ENCODE measurements at places on chromosomes 2 and 18.

DNA sequence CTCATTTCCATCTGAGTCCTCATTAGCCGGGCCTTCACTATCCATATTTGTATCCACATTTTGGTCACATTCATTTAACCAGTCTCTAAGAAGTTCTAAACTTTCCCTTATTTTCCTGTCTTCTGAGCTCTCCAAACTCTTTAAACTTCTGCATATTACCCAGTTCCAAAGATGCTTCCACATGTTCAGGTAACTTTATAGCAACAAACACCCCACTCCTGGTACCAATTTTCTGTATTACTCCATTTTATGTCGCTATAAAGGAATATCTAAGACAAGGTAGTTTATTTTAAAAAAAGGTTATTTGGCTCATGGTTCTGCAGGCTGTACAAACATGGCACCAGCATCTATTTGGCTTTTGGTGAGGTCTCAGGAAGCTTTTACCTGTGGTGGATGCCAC, 38.8 kb upstream of the AGFG1 start:
- DNase-seq = no peak

DNA sequence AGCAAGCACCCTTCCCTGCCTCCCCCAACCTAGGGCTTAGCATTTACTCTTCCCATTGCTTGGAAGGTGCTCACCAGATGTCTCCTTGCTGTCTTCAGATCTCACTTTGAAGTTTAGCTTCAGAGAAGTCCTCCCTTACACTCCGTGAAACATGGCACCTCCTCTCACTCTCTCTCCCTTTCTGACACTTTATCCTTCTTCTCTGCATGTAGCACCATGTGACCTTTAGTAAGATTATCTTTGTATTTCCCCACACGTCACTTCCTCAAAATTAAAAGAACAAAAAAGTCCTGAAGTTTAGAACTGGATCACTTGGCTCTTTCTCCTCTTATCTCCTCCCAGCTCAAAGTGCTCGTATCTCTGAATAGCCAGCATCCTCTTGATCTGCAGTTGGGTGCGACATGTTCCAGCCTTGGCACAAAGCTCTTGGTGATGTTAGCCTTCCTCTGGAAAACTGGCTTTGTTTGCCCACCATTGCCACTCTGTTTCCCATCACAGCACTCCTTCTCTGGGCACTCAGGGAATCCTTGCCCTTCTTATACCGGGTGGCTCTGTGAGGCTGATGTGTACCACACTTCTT, 40.6 kb upstream of the EPAS1 start:
- DNase-seq = no peak

DNA sequence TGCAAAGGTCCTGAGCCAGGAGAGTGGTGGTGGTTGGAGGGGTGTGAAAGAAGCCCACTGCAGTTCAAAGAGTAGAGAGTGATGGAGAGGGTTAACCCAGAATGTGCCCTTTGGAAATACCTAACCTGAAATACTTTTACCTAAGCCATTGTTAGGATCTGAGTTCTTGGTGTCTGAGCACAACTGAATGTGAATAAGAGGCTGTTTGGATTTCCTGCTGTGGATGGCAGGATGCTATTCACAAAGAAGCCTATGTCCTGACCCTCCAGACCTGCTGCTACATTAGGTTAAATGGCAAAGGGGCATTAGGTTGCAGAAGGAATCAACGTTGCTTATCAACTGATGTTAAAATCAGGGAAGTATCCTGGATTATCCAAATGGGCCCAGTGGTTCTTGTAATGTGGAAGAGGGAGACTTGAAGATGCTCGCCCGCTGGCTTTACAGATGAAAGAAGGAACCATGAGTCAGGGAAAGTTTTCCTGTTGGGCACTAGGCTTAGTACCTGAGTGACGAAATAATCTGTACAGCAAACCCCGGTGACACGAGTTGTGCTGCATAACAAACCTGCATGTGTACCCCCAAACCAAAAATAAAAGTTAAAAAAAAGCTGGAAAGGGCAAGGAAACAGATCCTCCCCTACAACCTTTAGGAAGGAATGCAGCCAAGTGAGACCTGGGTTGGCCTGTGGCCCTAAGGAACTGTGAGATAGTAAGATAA, 27.2 kb downstream of the ITGA6 start:
- no peak for DNase-seq

GRCh38 chr18:35026407-35027061, 14.7 kb upstream of the MAPRE2 start:
- DNase-seq = no peak

DNA sequence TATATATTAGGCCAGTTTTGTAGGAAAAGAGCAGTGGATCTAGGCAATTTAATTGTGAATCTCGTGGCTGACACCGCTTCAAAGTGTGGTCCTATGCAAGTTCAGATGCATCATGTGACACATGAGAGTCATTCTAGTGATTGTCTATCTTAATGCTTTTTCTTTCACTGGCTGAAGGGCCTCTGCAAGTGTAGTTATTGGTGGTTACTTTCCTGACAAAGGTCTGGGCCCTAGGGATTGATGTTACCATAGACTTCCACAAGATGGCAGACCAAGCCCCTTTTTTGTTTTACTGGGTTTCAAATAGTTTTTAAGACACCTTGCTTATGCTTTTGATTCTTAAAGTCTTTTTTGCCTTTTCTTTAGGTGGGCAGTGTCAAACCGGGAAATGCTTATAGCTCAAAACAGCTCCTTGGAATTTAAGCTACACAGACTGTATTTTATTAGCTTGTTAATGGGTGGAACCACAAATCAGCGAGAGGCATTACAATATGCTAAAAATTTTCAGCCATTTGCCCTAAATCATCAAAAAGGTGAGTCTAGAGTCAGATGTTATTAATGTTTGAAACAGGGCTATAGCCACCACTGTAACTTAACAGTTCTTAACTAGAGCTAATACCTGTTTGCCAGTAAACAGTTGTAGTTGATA, 25.9 kb downstream of the CD8A start:
- no peak for DNase-seq

DNA sequence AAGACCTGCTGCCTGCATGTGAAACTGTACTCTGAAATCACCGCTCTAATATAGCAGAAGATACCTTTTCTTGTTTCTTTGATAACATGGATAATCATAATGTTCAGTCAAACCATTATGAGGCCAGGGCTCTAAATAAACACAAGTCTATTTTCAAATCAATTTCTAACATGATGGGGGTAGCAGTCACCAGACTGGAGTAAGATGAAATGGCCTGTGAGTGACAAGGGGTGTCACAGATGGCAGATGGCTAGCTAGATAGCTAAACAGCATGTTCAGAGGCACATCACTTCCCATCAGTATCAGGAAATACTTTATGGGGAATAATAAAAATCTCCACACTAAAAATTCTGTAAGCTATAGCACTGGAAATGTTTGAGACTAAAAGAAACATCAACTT, 14.0 kb downstream of the MBD2 start:
- DNase-seq = no peak

GRCh38 chr2:224870341-224870740, 154.2 kb upstream of the CCDC195 start:
- no peak for DNase-seq

GRCh38 chr2:126936219-126936723, 37.6 kb downstream of the TEX51 start:
- DNase-seq = no peak

- DNase-seq = no peak
Measured at GRCh38 chr2:179771791-179772190, 89.6 kb downstream of the ZNF385B start.

GRCh38 chr2:46335391-46336282, 38.4 kb downstream of the EPAS1 start:
- DNase-seq = peak; percentile 39

- no peak for DNase-seq
Measured at GRCh38 chr2:154832711-154833110, 134.2 kb downstream of the KCNJ3 start.

- no peak for DNase-seq
Measured at GRCh38 chr2:109694190-109694589, 80.0 kb downstream of the SOWAHC start.

GRCh38 chr2:62469548-62469947, 36.4 kb downstream of the TMEM17 start:
- no peak for DNase-seq

- DNase-seq = no peak
Measured at GRCh38 chr2:138767101-138767500, 13.1 kb downstream of the NXPH2 start.

- DNase-seq = no peak
Measured at GRCh38 chr2:189555232-189555631, 25.4 kb downstream of the SLC40A1 start.

GRCh38 chr2:18896125-18896764, 306.9 kb upstream of the NT5C1B start:
- DNase-seq = no peak

- DNase-seq = no peak
Measured at GRCh38 chr2:207933396-207934065, 91.8 kb downstream of the PLEKHM3 start.

DNA sequence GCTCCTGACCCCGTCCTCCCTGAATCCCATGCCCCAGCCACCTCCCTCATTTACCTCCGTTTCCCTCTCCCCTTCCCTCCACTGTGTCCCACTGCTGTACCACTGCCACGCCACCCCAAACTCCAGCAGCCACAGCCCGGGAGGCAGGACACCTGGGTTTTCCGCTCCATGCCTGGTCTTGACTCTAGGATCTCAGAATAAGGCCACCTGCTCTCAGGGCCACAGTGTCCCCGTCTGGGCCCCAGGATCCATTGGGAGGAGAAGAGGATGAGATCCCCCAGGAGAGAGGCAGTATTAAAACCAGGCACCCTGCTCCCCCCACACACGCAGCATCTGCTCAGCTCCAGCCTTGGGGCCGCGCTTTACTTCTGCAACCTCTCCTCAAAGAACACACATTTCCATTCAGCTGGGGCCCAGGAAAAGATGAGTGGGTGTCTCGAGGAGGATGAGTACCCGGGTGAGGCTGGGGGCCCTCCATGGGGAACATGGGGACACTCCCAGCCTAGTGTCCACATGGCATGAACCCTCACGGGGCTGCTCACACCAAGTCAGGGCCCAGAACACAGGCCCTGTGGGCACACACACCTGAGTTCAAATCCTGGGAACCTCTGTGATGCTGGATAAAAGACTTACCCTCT, 32.8 kb upstream of the TNS1 start:
- no peak for DNase-seq

DNA sequence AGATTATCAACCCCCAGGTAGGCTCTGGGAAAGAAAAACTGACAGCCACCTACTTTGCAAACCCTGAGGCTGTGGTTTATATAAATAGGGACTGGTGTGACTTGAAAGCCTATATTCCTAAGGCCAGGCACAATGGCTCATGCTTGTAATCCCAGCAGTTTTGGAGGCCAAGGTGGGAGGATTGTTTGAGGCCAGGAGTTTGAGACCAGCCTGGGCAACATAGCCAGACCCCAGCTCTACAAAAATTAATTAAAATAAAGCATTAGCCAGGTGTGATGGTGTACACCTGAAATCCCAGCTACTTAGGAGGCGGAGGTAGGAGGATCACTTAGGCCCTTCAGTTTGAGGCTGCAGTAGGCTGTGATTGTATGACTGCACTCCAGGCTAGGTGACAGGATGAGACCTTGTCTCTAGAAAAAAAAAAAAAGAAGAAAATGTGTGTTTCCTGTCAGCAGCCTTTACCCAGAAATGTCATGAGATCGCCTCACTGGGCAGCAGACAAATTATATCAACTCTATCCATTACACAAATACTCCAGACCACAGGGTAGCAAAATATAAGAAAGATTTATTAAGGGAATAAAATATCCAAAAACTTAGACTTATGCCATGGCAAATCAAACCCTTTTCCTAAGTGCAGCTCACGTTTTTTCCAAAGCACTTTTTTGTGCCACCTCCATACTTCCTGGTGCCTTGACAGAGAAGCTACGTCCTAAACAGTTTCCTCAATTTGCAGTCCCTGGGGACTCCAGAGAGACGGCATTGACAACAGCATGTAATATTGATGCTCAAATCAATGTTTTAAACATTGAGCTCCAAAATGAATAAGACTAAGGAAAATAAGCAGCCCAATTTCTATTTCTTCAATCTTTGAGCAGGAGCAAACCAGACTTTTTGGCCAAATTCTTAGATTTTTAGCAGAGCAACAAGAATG, 190.8 kb upstream of the NDUFV2 start:
- no peak for DNase-seq
